ENCODE measurements at places on chromosomes 6 and 20.
A peak's percentile ranks its signal among the peaks of the same experiment; 100 is the strongest.

GRCh38 chr6:98877250-98877649, 42.9 kb downstream of the POU3F2 start:
- DNase-seq = no peak

- DNase-seq = no peak
Measured at GRCh38 chr6:45783716-45784115, 231.9 kb downstream of the CLIC5 start.

DNA sequence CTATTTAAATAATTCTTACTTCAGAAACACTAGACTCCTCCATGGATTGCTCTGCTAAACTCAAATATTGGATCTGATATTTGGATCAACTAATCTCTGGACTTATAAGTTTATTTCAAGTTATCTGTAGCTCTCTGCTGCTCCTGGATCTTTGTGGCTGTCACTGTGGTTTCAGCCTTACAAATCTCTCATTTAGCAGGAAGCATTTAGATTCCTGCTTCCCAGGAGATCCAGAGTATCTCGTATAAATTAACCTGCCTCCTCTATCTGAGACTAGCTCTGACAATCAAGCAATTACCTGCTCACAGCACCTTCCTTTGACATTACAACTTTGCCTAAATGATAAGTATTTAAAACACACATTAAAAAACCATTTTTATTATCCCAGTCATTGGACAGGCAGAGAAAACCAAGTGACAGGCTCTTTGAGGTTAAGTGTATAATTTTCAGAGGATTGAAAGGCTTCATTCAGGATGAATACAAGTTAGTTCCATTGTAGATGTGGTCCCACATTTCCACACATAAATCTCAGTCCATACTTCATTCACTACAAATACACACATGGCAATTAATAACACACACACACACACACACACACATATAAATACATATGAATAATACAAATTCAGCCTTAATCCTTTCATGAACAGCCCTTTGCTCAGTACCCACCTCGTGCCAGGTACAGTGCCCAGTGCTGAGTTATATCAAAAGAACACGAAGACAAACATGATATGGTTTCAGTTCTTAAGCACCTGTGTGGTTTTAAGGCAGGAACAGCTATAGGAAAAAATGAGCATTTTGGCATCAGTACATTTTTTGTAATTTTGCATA, 55.5 kb upstream of the PLCB1 start:
- no peak for DNase-seq

GRCh38 chr6:168105813-168106632, 27.0 kb upstream of the FRMD1 start:
- no peak for DNase-seq

DNA sequence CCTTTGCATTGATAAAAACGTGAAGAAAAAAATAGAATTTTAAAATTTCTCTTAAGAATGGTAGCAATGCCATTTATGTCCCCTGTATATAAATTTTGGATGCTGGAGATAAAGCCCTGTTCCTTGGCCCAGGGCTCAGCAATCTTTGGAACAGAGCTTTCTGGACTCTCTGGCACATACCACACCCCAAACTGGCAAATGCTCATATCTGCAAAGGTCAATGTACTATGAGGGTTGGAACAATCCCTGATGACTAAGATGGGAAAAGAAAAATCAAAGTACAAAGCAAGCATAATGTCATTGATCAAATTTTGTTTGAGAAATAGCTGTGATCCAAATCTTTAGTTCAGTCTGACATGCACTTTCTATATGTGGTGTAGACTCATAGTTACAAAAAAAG, 158.1 kb upstream of the HCRTR2 start:
- DNase-seq = no peak

DNA sequence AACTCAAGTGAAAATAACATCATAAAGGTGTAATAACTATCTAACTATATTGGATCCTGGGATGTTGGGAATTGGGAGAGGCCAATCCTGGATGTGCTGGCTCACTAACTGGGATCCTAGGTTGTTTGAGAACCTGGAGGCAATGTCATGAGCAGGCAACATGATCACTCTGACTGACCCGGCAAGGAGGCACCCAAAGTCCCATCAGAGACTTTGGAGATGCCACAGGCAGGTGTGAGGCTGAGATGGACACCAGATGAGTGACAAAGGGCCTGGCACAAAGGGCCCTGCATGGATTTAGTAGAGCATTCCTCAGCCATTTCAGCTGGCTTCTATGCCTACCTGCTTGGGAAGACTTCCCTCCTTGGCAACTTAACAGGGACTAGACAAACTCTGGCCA, 38.4 kb upstream of the MYLIP start:
- DNase-seq = no peak

- DNase-seq = peak; percentile 78
Measured at GRCh38 chr6:159042003-159042825, 2.6 kb downstream of the TAGAP start.

DNA sequence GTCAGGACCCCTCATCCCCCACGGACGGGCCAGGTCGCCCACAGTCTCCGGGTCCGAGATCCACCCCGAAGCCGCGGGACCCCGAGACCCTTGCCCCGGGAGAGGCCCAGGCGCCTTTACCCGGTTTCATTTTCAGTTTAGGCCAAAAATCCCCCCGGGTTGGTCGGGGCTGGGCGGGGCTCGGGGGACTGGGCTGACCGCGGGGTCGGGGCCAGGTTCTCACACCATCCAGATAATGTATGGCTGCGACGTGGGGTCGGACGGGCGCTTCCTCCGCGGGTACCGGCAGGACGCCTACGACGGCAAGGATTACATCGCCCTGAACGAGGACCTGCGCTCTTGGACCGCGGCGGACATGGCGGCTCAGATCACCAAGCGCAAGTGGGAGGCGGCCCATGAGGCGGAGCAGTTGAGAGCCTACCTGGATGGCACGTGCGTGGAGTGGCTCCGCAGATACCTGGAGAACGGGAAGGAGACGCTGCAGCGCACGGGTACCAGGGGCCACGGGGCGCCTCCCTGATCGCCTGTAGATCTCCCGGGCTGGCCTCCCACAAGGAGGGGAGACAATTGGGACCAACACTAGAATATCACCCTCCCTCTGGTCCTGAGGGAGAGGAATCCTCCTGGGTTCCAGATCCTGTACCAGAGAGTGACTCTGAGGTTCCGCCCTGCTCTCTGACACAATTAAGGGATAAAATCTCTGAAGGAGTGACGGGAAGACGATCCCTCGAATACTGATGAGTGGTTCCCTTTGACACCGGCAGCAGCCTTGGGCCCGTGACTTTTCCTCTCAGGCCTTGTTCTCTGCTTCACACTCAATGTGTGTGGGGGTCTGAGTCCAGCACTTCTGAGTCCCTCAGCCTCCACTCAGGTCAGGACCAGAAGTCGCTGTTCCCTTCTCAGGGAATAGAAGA, 978 bp downstream of the HLA-A start:
- DNase-seq = peak; percentile 44

GRCh38 chr20:56945057-56945456, 316.0 kb downstream of the TFAP2C start:
- DNase-seq = no peak

DNA sequence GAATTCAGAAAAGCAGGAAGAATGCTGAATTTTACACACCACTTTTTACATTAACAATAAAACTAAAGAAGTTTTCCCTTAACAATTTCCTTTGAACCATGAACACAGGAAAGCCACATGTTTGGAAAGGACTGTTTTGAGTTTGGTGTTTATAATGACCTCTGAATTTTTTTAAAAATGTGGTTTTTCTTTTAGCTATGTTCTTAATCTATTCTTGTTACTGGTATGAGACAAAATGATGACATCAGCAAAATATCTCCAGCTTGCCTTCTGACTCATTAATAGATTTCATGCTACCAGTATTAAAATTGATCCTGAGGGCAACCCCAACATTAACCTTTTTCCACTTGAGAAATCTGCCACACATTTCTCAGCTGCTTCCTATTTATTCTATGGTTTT, 217.5 kb upstream of the THEMIS start:
- no peak for DNase-seq

GRCh38 chr6:164013480-164014208, 599.1 kb downstream of the QKI start:
- DNase-seq = no peak

- DNase-seq = no peak
Measured at GRCh38 chr6:99187429-99187828, 162.0 kb downstream of the FAXC start.

GRCh38 chr6:17851720-17852161, 135.7 kb downstream of the KIF13A start:
- no peak for DNase-seq

DNA sequence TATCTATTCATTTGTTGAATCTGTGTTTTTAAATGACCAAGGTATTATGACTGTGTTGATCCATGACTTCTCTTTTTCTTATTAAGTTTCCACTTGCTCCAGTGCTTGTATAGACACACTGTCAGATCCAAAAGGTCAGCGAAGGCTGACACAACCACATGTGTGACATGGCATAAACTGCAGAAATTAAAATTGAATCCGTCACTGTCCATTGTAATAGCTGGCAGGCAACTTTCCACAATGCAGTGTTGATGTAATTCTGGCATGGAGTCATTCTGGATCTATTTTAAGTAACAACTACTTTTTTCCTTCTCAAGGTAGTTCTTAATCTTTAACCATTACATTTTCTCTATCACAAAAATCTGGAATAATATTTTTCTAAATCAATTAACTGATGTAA, 145.3 kb downstream of the AIG1 start:
- DNase-seq = no peak

DNA sequence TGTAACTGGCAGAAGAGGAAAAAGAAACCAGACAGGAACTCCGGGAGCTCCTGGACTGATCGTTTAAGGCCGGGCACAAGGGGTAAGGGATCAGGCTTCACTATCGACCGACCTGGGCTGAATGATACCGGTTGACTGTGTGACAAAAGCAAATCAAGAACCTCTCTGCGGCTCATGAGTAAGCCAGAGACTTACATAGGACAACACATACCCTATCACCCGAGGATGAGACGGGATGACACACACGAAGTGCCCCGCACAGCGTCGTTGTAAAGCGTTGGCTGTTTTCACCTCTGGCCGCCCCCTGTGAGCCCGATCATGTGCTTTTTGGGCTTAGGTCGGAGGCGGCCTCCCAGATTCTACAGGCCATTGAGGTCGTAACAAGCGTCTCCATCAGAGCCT, 695 bp upstream of the TGIF2 start:
- peak; percentile 77 for DNase-seq

- DNase-seq = peak; percentile 82
Measured at GRCh38 chr20:62136283-62137091, 6.7 kb downstream of the PSMA7 start.

- peak; percentile 60 for DNase-seq
Measured at GRCh38 chr6:46090115-46091079, 39.4 kb upstream of the ENPP4 start.

DNA sequence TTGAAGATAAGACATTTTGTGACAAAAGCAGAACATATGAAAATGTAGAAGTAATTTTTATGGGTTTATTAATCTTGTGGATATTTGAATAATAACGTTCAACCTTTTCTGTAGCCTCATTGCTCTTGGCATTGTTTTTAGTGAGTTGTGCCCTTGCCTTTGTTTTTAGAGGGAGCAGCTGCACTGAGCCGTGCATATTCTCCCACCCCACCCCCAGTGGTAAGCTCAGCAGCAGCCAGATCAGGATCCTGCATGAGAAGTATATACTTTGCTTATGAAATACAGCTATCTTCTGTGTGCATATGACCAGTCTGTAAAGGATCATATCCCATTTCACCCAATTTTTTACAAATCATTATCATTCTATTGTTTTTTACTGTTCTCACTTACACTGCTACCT, 184.2 kb downstream of the COL9A1 start:
- no peak for DNase-seq

DNA sequence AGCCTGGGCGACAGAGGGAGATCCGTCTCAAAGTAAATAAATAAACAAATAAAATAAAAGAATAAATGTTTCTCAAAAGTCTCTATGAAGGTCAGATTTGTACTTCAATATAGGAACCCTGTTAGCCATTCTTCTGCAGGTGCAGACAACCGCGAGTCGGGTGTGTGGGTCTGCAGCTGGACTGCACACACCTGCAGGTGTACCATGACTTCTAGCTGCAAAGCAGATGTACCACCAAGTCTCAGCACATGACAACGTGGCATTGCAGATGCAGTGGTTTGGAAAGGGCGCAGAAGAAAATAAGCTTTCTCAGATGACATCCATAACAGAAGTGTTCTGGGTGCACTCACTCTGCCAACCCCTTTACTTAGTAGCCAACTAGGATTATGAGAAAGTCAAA, 239.7 kb downstream of the ATXN1 start:
- no peak for DNase-seq

DNA sequence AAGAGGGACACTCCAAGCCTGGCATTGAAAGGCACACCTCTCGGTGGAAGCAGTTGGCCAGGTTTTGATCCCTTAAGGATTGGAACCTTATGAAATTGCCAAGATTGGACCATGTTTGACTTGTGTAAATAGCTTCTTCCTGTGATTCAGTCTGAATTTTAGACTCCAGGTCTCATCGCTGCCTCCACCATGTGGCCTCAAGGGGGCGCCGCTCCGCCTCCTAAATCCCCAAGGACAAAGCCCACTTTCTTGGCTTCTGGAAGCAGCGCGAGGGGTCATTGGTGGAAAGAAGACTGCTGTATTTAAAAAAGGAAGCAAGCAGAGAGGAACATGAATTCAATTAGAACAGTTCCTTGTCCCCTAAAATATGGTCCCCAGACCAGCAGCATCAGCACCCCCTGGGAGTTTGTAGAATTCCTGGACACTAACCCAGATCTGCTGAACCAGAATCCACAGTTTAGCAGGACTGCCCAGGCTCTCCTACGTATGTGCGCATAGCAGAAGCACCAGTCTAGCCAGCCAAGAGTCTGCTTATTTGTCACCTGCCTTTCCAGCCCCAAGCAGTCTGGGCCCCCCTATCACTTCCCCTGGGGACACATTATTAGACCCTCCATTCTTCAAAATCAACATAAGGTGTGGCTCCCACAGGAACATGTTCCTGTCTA, 108.5 kb downstream of the LY86 start:
- peak; percentile 14 for DNase-seq

- DNase-seq = no peak
Measured at GRCh38 chr6:54076159-54076789, 35.0 kb upstream of the MLIP start.

- no peak for DNase-seq
Measured at GRCh38 chr6:57252975-57253374, 30.9 kb upstream of the RAB23 start.

- DNase-seq = no peak
Measured at GRCh38 chr6:98041056-98041455, 758.0 kb upstream of the MMS22L start.

- DNase-seq = no peak
Measured at GRCh38 chr6:156701966-156702365, 75.2 kb upstream of the ARID1B start.

All from CD4-positive, alpha-beta T cell treated with Interleukin-6 for 4 hours (primary cell).